Placental epithelial cell (primary cell): ENCODE measurements at places on chromosomes 5 and 9. TPM values are rescaled to one million over a fixed set of nuclear protein-coding genes. Genes with fewer than 3 reads are reported as not detected.

The PTGER4 gene
- total RNA-seq, result 0.39 TPM in 1 of 2 replicates, not detected in the other

The TAF11L10 gene
- 0.39 TPM in 1 of 2 replicates, not detected in the other for total RNA-seq

The FOXD4L5 gene
- total RNA-seq, result 0.11 TPM in 1 of 2 replicates, not detected in the other

The FBN2 gene
- 194 and 750 TPM in 2 replicates for total RNA-seq

The SLIT3 gene
- total RNA-seq, result 3.9 and 15.7 TPM in 2 replicates

The SERF1B gene
- 7.9 and 25.3 TPM in 2 replicates for total RNA-seq

The PROB1 gene
- total RNA-seq, result 1.2 and 2.7 TPM in 2 replicates

The RANBP17 gene
- 115 and 244 TPM in 2 replicates for total RNA-seq

The TMEM167A gene
- total RNA-seq, result 55.7 and 69.7 TPM in 2 replicates

The FGF18 gene
- 2.4 and 4.4 TPM in 2 replicates for total RNA-seq

The GLRA1 gene
- not detected in 2 replicates for total RNA-seq

The SH3TC2 gene
- 13.7 and 29.6 TPM in 2 replicates for total RNA-seq

The APBB3 gene
- 30.1 and 36.9 TPM in 2 replicates for total RNA-seq

The LCN2 gene
- 0.39 and 0.54 TPM in 2 replicates for total RNA-seq

The C6 gene
- under 0.01 and 0.39 TPM in 2 replicates for total RNA-seq

The LIX1 gene
- total RNA-seq, result 0.43 TPM in 1 of 2 replicates, not detected in the other

The NELFB gene
- 50.3 and 57.0 TPM in 2 replicates for total RNA-seq

The FGFR4 gene
- 2.4 and 6.4 TPM in 2 replicates for total RNA-seq

The ENTPD2 gene
- 0.11 TPM in 1 of 2 replicates, not detected in the other for total RNA-seq

The PCDHB6 gene
- total RNA-seq, result 0.11 and 0.39 TPM in 2 replicates

The PIP5KL1 gene
- total RNA-seq, result 8.6 and 15.3 TPM in 2 replicates

The PCSK5 gene
- 6.3 and 8.2 TPM in 2 replicates for total RNA-seq

The EIF4E1B gene
- total RNA-seq, result not detected in 2 replicates

The SLC6A19 gene
- not detected in 2 replicates for total RNA-seq

The ADAMTS16 gene
- under 0.01 TPM in 1 of 2 replicates, not detected in the other for total RNA-seq

The TMED7 gene
- total RNA-seq, result 82.1 and 209 TPM in 2 replicates

The IRX1 gene
- 60.5 and 66.8 TPM in 2 replicates for total RNA-seq

The ASPN gene
- not detected in 2 replicates for total RNA-seq

The SMIM33 gene
- not detected in 2 replicates for total RNA-seq

The ADAMTS2 gene
- 43.3 and 98.9 TPM in 2 replicates for total RNA-seq

The ZFP2 gene
- total RNA-seq, result 0.76 and 1.6 TPM in 2 replicates

The PCSK1 gene
- 0.39 TPM in 1 of 2 replicates, not detected in the other for total RNA-seq

The NOXA1 gene
- total RNA-seq, result 0.39 and 0.43 TPM in 2 replicates

The SPEF2 gene
- 4.4 and 8.2 TPM in 2 replicates for total RNA-seq

The CDH10 gene
- 37.7 and 41.6 TPM in 2 replicates for total RNA-seq

The SLC34A3 gene
- total RNA-seq, result 0.11 and 0.39 TPM in 2 replicates

The SLC6A7 gene
- total RNA-seq, result not detected in 2 replicates

The SAP30L gene
- total RNA-seq, result 22.9 and 45.5 TPM in 2 replicates

The CCDC192 gene
- 0.39 TPM in 1 of 2 replicates, not detected in the other for total RNA-seq
